T-helper 2 cell (primary cell): ENCODE measurements at places on chromosomes 4 and X.

GRCh38 chr4:180449395-180449956 lies 1793.7 kb upstream of the TENM3 start:
- DNase-seq = no peak

- DNase-seq = no peak
Observed at GRCh38 chr4:95929448-95930064, 89.7 kb downstream of the PDHA2 start.

GRCh38 chr4:55530691-55531090 lies 16.0 kb downstream of the CLOCK start:
- DNase-seq = no peak

GRCh38 chr4:80465238-80465637 lies 129.7 kb downstream of the CFAP299 start:
- no peak for DNase-seq

GRCh38 chr4:129344058-129344457 lies 248.1 kb downstream of the C4orf33 start:
- DNase-seq = no peak

- DNase-seq = no peak
Observed at GRCh38 chr4:52604215-52604614, 54.9 kb downstream of the USP46 start.

DNA sequence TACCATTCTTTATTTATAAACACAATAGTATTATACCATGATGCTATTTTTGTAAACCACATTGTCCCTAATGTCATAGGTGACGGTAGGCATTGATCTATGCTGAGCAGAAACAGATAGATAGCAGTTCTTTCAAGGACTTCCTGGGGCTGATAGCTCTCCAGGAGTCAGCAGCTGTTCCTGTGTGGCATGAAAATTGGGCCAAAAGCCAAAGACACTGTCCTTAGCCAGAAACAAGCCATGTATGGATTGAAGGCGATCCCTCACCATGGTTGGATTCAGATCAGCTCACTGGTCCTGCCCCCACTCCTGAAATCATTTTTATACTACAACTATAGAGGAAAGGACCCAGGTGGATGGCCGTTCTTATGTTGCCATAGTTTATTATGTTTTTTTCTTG lies 53.6 kb downstream of the DDX60 start:
- DNase-seq = no peak

- no peak for DNase-seq
Observed at GRCh38 chrX:138127314-138127713, 561.4 kb downstream of the ZIC3 start.

DNA sequence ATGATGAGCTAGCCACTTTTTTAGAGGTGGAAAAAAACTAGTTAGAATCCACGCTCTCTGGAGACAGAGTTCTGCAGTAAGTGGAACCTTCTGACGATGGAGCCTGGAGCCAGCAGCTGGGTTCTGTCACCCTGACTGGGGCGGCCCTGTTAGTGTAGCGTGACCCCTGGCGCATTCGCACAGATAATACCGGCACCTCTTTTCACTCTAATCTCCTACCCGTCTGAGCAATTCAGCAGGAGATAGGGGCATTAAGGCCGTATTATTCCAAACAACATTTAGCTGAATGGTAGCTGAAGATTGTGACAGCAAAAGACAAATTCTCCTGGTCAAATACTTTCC lies 292.6 kb downstream of the FBXO8 start:
- no peak for DNase-seq

DNA sequence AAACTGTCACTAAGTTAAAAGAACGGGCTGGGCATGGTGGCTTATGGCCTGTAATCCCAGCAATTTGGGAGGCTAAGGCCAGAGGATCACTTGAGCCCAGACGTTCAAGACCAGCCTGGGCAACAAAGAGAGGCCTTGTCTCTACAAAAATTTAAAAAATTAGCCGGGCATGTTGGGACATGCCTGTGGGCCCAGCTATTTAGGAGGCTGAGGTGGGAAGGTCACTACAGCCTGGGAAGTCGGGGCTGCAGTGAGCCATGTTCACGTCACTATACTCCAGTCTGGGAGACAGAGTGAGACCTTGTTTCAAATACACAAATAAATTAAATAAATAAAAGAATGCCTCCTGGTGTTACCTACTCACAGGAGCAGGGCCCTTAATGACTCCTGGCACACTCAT lies 69.5 kb downstream of the APBB2 start:
- DNase-seq = no peak

DNA sequence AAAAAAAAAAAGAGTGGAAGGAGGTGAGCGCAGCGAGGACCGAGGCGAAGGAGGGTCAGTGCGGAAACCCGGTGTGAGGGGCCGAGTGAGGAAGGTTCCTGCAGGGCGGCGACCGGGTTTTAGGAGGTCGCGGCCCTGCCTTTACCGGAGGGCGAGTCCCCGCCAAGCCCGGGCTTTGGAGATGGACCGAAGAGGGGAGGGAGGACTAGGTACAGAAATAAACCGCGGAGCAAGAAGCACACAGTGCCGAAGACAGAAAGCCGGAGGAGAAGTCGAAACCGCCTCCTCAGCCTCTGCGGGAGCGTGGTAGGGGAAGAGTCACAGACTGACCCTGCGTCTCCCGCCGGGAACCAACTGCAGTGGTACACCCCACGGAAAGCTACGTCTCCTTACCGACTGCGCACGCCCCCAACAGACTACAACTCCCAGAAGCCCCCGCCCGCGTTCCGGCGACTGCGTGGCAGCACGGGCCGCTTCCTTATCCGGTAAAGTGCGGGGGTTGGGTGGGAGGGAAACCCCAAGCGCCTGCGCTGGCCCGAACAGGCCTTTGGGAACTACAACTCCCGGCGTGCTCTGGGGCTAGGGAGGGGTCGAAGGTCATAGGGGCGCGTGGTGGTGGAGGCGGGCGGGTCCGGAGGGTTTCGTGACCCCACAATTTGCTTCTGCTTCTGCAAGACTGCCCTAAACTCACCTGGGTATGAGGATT lies at the start of gene NFXL1:
Gene NFXL1 (minus strand): TSS at position 364 of the 706 bp plus-strand sequence. CDS start 380 bp downstream, outside the sequence.
- peak; percentile 91 for DNase-seq
